ENCODE measurements at places on chromosomes 3 and 15. TPM values are rescaled to one million over a fixed set of nuclear protein-coding genes. Genes with fewer than 3 reads are reported as not detected.
A peak's percentile ranks its signal among the peaks of the same experiment; 100 is the strongest.

DNA sequence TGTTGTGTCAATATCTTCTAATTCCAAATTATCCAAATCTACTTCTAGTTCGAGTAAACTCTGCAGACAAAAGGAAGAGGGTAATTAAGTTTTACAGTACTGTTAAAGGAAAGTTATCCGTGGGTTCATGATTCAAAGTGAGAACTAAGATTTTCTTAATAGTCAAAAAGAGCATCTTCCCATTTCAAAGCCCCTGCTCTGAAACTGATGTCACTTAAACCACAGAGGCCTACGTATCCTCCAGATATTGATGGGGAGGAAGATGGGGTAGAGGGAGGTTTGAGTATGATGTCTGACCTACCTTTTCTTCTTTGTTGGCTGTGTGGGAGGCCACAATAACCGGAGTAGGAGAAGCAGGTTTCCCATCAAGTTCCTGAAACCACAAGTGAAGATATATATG lies 14.1 kb downstream of the MRPS22 start:
- DNase-seq, result no peak

BRK1 gene
- 228 TPM for polyA plus RNA-seq

GRCh38 chr3:73536336-73536895 lies 88.3 kb downstream of the PDZRN3 start:
- DNase-seq, result no peak

DNA sequence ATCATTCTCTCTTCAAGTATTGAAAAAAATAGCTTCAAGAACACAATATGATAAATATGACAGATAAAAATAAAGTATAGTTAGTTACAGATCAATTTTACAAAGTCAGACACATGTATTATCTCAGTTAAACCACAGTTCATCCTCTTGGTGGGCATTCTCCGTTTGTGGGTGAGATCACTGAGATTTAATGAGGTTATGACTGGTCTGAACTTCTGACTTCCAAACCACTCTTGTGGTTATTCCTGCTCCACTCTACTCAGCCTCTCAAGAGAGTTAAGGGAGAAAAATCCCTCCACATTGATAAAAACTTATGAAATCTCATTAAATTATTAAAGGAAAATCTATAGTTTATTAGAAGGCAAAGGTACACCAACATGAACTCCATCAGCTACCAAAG lies 229.9 kb upstream of the LRTM1 start:
- DNase-seq, result no peak

DNA sequence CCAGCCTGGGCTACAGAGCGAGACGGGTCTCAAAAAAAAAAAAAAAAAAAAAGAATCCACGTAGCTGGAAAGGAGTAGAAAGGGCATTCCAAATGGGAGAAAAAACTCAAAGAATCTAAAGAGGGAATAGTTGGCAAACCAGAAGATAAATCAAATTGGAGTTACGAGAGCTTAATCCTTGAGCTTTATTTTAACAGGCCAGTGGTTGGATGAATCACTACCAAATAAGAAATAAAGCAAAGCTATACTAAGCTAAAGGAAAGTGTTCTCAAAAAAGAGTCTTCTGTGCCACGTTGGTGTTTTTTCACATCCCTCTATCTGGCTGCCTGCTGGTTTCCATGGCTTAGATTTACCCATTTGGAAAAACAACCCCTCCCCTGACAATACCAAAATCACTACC lies 14.0 kb downstream of the VGLL4 start:
- DNase-seq, result no peak

C3orf22 gene
- polyA plus RNA-seq, result not detected

GRCh38 chr15:83445643-83446042 lies 1.5 kb upstream of the SH3GL3 start:
- no peak for DNase-seq

DNA sequence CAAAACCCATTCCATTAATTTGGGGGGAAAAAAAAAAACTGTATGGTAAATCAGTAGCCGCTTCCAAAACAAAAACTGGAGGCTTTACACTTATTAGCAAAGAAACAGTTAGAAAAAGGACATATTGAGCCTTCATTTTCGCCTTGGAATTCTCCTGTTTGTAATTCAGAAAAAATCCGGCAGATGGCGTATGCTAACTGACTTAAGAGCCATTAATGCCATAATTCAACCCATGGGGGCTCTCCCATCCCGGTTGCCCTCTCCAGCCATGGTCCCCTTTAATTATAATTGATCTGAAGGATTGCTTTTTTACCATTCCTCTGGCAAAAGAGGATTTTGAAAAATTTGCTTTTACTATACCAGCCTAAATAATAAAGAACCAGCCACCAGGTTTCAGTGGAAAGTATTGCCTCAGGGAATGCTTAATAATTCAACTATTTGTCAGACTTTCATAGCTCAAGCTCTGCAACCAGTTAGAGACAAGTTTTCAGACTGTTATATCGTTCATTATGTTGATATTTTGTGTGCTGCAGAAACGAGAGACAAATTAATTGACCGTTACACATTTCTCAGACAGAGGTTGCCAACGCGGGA lies 9.4 kb upstream of the RPL24 start:
- DNase-seq, result no peak

DNA sequence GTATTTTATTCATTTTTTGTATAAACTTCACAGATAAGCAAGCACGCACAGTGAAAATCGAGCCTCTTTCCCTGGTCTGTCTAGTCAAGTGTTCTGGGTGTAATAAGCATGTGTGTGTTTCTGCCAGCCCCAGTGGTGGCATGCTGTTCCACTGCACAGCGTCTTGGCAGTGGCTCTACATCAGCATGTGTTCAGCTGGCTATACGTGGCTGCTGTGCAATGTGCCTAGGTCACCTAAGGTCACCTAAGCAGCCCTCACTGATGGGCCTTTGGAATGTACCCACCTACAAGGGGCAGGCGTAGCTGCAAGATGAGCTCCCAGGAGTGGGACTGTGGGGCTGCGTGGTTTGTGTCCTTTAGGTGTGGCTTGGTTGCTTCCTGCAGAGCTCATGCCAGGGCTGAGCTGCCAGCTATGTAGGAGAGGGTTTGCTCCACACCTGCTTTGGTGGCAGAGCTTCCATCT lies 4.9 kb downstream of the LIMD1 start:
- no peak for DNase-seq

GRCh38 chr15:27137127-27137526 lies 166.1 kb downstream of the GABRG3 start:
- DNase-seq, result no peak

GOLGA8S gene
- 2.0 TPM for polyA plus RNA-seq

GRCh38 chr3:139425745-139426400 lies 36.4 kb upstream of the COPB2 start:
- DNase-seq, result no peak

- DNase-seq, result peak; percentile 35
Observed at GRCh38 chr3:24923570-24923969, 428.9 kb upstream of the THRB start.

TMCO5A gene
- not detected for polyA plus RNA-seq

TXNRD3 gene
- 20.9 TPM for polyA plus RNA-seq

SERPINI2 gene
- 1.7 TPM for polyA plus RNA-seq

AGBL1 gene
- 0.06 TPM for polyA plus RNA-seq

ARGFX gene
- polyA plus RNA-seq, result not detected

DNA sequence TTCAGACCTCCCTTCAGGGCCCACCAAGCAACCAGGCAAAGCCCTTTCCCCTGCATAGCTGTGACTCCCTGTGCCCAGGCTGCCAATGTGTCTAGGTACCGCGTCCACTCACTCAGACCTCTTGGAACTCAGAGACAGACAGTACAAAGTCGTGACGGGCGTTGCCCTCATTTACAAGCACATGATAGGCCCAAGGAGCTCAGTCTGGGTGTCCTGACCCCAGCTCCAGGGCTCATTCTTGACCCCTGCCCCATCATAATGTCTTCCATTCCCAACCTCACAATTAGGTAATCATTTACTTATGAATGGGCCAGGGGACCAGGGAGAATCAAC lies 56.0 kb downstream of the KLF13 start:
- DNase-seq, result no peak

CLDN11 gene
- polyA plus RNA-seq, result 292 TPM

DNA sequence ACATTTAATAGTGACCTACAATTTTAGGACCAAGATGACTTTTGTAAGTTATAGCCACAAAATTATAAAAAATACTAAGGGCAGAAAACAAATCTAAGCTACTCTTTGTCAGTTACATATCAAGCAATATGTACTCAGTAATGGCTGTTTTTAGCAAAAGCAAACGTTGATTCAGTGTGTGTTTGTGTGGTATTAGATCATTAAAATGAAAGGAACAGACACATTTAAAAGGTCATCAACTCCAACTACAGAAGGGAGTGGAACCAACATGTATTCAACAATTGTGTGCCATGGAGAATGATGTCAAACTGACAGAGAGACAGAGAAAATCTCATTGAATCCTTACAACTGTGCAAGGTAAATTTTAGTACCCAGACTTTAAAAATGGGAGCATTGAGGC lies 268.8 kb upstream of the STT3B start:
- no peak for DNase-seq

DNA sequence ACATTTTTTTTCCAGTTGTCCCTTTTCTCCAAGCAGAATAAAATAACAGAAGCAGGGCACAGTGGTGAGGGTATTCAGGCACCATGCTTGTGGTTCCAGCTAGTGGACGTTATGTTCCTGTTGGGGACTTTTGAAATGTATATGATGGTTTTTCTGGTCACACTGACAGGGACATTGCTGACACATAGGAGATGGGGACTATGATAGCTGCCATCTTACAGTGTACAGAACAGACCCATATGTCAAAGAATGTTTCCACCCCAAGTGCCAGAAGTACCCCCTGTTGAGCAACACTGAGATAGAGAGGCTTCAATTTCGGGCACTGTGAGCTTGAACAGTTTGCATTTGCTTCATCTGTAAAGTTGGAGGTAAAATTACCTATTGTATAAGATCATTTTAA lies 38.6 kb downstream of the MCTP2 start:
- DNase-seq, result no peak

SSR3 gene
- polyA plus RNA-seq, result 123 TPM

ZNF774 gene
- 6.6 TPM for polyA plus RNA-seq

ZNF385D gene
- 9.1 TPM for polyA plus RNA-seq

DNA sequence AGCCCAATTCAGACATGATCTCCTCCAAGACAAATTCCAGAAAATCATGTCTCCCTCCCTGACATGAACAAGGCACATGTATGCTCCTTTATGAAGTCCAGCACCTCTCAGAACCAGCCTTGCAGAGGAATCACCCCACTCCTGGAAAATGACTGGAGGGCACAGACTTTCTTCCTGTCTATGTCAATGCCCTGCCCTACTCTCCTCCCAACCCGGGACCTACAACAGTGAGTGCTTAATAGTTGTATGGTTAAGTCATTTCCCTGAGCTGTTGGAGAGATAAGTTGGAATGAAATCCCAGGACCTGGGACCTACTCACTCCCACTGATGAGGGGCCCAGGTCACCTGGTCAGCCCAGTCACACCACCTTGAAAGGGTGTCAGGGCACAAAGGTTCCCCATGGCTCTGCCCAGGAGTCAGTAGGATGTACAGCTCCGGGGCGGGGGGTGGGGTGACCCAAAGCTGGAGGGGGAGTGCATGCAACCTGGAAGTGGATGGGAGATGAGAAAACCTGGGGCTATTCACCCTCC lies 80.1 kb upstream of the HERC1 start:
- DNase-seq, result no peak

DNA sequence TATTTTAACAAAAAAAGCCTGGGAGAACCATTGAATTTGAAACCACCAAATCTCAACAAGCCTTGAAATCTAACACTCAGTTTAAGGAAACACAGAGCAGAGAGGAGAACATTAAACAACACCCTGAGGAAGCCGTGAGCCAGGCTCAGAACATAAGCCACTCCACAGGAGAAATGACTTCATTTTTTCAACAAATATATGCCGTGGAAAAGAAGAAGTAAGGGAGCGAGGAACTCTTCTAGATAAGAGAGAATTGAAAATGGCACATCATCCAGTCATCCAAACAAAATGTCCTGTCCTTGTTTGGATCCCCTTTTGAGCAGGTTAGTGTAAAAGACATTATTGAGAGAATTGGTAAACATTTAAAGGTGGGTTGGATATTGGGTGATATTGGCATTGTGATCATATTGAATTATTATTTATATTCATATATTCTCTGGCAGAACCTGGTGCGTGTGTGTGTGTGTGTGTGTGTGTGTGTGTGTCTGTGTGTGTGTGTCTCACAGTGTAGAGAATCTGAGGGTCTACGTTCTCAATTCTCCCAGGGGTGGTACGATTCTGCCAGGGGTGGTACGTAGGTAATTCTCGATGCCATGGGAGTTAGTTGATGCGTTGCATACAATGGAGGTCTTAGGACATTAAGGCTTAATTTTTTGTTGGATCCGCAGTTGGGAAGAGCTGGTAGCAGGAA lies 94.4 kb downstream of the ST6GAL1 start:
- DNase-seq, result no peak

- no peak for DNase-seq
Observed at GRCh38 chr3:15290736-15291135, 41.6 kb downstream of the SH3BP5 start.
